MM.1S (cell line): ENCODE measurements at places on chromosomes 5 and 9.

DNA sequence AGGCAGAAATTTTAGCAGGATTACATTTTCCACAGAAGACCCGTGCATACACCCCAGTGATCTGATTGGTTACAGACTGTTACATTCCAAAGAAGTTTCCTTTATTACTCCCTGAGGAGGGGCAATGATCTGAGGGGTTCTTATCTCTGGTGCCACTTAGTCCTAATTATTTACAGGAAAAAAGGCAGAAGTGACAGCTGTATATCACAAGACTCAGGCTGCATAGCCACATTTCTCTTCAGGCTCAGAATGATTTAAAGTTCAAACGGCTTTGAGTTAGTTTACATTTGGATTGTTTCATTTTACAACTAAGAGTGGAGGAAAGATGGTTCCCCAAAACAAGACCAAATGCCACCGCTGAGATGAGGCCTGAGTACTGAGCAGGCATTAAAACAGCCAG, 17.3 kb downstream of the NAIF1 start:
- DNase-seq = no peak

- no peak for DNase-seq
Observed at GRCh38 chr5:170355601-170356098, 33.5 kb downstream of the KCNMB1 start.

- no peak for DNase-seq
Observed at GRCh38 chr5:33507426-33507825, 66.7 kb downstream of the TARS1 start.

- DNase-seq = no peak
Observed at GRCh38 chr5:146116361-146116760, 11.0 kb upstream of the PLAC8L1 start.

DNA sequence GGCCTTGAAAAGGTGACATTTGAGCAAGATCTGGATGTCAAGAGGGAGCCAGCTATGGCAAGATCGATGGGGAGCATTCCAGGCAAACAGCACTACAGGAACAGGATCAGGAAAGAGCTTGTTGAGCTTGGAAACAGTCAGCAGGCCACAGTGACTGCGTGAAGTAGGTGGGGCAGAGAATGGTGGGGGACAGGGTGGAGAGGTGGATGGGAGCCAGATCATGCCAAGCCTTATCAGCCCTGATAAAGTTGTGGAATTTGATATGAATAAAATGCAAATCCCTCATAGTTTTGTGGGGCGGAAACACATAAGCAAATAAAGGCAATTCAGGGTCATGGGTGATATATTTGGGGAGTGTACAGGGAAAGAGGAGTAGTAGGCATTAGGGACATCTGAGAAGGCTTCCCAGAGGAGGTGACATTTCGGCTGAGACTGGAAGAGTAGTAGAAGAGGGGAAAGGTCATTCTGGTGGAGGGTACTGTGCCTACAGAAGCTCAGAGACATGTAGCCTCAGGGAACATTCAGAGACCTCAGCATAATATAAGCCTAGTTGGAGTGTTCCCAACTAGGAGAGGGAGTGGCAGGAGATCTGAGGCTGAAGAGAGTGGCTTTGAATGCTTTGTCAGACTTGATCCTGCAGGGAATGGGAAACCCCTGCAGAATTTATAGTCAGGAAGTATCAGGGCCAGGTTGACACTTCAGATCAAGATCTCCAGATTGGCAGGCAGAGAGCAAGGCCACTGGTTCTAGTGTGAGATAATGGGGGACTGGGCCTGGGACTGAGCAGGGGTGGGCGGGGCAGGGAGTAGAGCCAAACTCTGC, 9.7 kb upstream of the CYSTM1 start:
- no peak for DNase-seq

- DNase-seq = peak; percentile 85
Observed at GRCh38 chr5:61306531-61307131, 25.4 kb upstream of the ZSWIM6 start.
